ENCODE measurements at places on chromosomes 7 and 10.

- no peaks in the 10 kb centered on the region for H3K27me3 ChIP-seq
- H3K36me3 ChIP-seq, result no peaks in the 10 kb centered on the region
- no peak for DNase-seq
- no peaks in the 10 kb centered on the region for H3K4me1 ChIP-seq
Measured at GRCh38 chr10:6813306-6813705, 233.2 kb upstream of the PRKCQ start.

DNA sequence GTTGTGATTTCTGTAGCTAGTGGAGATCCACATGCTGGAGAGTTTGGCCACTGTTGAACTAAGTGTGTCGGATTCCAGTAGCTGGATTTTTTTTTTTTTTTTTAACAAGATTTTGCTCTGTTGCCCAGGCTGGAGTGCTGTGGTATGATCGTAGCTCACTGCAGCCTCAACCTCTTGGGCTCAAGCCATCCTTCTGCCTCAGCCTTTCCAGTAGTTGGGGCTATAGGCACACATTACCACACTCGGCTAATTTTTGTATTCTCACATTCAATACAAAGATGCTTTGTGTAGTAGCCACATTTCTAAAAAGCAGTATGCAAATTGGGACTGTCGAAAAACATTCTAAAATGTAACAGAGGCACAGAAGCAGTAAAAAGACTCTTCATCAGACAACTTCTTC lies 63.5 kb downstream of the RABGEF1 start:
- DNase-seq, result no peak
- H3K36me3 ChIP-seq, result no peaks in the 10 kb centered on the region
- no peak overlapping the region for H3K4me3 ChIP-seq
- H3K27ac ChIP-seq, result no peak overlapping the region
- H3K4me1 ChIP-seq, result no peaks in the 10 kb centered on the region

DNA sequence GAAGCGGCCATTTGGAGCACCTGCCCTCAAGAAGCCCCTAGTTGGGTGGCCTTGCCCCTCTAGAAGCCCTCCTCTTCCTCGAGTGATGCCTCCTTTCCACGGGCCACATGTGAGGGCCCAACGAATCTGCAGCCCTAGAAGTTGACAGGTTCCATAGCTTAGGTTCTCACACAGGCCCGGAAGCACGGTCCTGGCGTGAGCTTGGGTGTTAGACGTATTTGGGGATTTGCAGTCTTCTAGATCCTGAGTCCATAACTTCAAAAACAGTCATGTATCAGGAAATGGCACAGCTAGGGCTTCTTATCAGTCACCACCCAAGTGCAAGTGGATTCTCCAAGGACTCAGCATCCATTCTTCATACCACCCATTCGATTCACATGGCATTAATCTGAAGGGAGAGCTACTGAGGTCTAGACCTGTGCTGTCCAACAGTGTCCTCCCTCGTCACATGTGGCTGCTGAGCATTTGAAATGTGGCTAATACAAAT lies 477 bp upstream of the FBXW4 start:
- no peaks in the 10 kb centered on the region for H3K27me3 ChIP-seq
- DNase-seq, result no peak
- peaks cover 10% of the 10 kb centered on the region for H3K4me1 ChIP-seq
- H3K36me3 ChIP-seq, result no peaks in the 10 kb centered on the region
- peak overlapping the region; percentile 85 for H3K4me3 ChIP-seq

GRCh38 chr7:77995717-77996116 lies 197.1 kb downstream of the PHTF2 start:
- no peaks in the 10 kb centered on the region for H3K27me3 ChIP-seq
- no peak overlapping the region for H3K4me3 ChIP-seq
- DNase-seq, result no peak

- peak; percentile 50 for DNase-seq
- H3K4me1 ChIP-seq, result no peaks in the 10 kb centered on the region
- H3K27me3 ChIP-seq, result no peaks in the 10 kb centered on the region
- no peaks in the 10 kb centered on the region for H3K36me3 ChIP-seq
- H3K27ac ChIP-seq, result no peak overlapping the region
Measured at GRCh38 chr7:35519971-35520809, 174.7 kb downstream of the HERPUD2 start.

DNA sequence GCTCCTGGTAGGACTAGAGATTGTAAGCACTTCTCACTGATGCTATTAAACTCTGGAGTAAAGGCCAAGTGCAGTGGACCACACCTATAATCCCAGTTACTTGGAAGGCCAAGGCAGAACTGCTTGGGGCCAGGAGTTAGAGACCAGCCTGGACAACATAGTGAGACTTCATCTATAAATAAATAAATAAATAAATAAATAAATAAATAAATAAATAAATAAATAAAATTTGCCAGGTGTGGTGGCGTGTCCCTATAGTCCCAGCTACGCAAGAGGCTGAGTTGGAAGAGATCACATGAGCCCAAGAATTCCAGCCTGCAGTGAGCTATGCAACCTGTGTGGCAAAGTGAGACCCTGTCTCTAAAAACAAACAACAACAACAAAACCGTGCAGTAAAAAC lies 1475.7 kb downstream of the REEP3 start:
- no peaks in the 10 kb centered on the region for H3K27me3 ChIP-seq
- no peak overlapping the region for H3K4me3 ChIP-seq
- H3K36me3 ChIP-seq, result no peaks in the 10 kb centered on the region
- no peaks in the 10 kb centered on the region for H3K4me1 ChIP-seq

- H3K4me1 ChIP-seq, result no peaks in the 10 kb centered on the region
- no peaks in the 10 kb centered on the region for H3K27me3 ChIP-seq
- peaks cover 4% of the 10 kb centered on the region for H3K36me3 ChIP-seq
Measured at GRCh38 chr7:155741082-155741481, 71.2 kb downstream of the SHH start.

Data from prostate gland (tissue), 2 donors.